ENCODE measurements at places on chromosomes 1 and 21.

GRCh38 chr1:39500862-39501389, 9.5 kb downstream of the BMP8A start:
- no peak for DNase-seq

DNA sequence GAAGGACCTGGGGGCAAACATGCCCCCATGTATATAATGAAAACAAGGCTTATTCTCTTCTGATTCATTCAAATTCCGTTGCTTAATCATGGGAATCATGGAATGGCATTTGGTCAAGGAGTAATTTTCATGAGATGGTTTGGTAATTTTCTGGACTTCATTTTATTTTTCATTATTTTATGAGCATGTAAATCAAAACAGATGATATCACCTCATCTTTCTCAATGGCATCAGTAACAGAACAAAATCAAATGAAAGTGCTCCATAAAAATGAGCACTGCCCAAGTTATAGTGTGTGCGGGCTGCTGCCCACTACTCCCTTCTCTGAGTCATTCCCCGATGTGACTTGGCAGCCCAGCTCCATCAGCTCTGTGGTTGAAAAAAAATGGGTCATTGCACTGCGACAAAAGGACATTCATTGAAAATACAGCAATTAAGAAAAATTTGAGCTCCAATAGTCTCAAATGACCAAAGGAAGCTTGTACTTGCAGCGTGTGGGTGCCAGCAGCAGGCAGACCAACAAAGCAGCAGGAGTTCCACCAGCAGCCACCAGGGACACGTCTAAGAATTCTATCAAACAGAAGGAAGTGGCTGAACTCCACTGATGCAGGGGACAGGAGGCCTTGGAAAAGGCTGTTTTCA, 84.3 kb upstream of the VAV3 start:
- peak; percentile 52 for DNase-seq

- peak; percentile 91 for DNase-seq
Observed at GRCh38 chr1:160206421-160207117, 1.4 kb downstream of the PEA15 start.

DNA sequence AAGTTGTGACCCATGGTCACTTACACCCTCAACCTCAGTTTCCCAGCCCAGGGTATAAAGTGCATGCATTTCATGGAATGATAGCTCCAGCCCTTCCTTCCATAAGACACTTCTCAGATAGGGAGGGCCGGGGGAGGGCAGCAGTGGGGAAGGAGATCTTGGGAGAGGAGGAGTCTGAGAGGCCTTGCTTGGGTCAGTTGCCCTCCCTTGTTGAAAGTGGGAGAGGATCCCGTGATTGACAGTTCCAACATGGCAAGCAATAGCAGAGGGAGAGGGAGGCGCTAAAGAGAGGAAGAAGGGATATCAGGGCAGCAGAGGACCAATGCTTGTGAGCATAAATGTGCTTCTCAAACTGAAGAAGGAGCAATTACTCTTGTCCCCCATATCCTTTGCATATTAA, 244.4 kb downstream of the CHRM3 start:
- DNase-seq, result no peak

GRCh38 chr1:209103092-209103491, 480.4 kb upstream of the CAMK1G start:
- DNase-seq, result no peak

- no peak for DNase-seq
Observed at GRCh38 chr1:40239626-40240025, 8.1 kb upstream of the TMCO2 start.

DNA sequence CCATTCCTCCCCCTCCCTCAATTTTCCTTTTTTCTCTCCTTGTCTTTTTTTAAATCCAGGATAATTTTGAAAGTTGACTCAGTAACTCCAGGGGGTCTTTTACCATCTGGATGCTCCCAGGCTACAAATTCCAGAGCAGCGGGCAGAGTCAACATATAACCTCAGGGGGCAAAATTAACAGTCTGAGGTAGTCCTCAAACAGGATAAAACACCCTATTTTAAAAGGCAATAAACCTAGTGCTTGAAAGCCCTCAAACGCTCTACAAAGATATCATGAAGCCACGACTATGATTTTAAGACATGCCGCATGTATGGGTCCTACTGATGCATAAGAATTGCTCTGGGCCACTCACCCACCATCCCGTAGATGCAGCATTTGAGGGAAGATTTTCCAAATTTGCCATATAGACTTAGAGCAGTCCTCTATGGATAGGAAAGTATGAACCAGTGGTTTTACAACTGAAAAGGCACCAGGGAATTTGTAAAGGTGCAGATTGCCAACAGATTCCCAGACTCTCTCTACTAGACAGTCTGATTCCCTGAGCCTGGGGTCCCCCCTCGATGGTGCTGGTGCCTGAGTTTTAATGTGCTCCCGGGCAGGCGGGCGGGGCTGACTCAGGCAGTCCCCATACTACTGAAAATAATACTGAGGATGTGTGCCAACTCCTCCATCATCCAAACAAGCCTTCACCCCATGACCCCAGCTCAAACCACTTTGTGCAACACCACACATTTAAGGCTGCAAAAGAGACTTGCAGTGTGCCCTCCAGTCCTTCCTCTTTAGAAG, 37.2 kb downstream of the PTPN14 start:
- no peak for DNase-seq

- DNase-seq, result no peak
Observed at GRCh38 chr1:172673761-172674160, 14.9 kb downstream of the FASLG start.

DNA sequence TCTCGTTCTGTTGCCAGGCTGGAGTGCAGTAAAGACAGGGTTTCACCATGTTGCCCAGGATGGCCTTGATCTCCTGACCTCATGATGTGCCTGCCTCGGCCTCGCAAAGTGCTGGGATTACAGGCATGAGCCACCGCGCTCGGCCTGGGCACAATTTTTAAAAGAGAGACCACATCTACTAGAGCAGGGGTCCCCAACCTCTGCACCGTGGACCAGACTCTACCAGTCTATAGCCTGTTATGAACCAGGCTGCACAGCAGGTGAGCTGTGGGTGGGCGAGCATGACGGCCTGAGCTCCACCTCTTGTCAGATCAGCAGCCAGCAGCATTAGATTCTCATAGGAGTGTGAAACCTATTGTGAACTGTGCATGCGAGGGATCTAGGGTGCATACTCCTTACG, 20.8 kb downstream of the TNNT2 start:
- DNase-seq, result no peak
